ENCODE measurements at places on chromosomes 2 and 18.

- no peak for DNase-seq
Observed at GRCh38 chr2:54904836-54905235, 145.4 kb downstream of the RTN4 start.

DNA sequence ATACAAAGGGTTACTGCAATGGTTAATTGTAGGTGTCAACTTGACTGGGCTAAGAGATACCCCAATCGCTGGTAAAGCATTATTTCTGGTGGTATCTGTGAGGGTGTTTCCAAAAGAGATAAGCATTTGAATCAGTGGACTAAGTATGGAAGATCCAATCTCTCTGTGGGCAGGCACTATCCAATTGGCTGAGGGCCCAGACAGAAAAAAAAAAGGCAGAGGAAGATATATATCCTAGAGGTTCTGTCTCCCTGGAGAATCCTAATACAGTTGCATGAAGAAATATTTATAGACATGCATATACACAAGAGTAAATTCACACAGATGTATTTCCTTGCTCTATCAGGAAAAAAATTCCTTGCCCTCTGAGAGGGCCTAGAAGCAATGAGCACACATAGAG, 43.9 kb downstream of the TBC1D8 start:
- no peak for DNase-seq

- no peak for DNase-seq
Observed at GRCh38 chr18:62187543-62188510, 772 bp downstream of the RELCH start.

GRCh38 chr2:166314022-166314759, 61.6 kb downstream of the SCN9A start:
- peak; percentile 67 for DNase-seq

- peak; percentile 51 for DNase-seq
Observed at GRCh38 chr2:175154661-175155082, 13.3 kb downstream of the ATF2 start.

DNA sequence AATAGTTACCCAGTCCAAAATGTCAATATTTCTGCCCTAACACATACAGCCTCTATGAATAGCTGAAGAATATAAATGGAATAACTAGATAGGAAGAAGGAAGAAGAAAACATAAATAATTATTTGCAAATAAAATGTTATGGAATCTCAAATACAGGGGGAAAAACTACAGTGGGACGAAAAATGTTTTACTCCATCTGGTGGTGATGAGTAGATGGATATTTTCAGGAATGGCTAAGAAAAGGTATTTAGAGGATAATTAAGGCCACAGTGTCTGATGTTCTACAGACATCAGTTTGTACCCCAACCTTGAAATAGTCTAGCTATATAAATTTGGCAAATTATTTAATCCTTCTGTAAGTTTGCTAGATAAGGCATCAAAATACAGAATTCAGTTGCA, 178.1 kb upstream of the FSHR start:
- DNase-seq, result no peak

DNA sequence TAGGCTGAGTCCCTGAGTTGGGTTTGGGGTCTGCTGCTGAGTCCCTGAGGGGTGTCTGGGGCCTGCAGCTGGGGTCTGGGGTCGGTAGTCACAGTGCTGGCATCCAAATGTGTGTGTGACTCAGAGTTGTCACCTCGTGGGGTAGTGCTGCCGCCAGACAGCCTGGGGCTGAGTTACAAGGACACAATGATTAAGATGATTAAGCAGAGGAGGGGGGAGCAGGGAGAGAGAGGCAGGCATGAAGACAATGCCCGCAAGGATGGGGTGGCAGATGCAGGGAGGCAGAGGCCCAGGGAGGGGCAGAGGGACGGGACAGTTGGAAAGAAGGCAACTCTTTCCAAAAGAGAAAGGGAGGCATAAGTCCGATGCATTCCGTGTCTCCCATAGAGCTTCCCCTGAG, 120.2 kb downstream of the CELF4 start:
- no peak for DNase-seq

- DNase-seq, result no peak
Observed at GRCh38 chr2:122478771-122479170, 723.3 kb downstream of the TSN start.

DNA sequence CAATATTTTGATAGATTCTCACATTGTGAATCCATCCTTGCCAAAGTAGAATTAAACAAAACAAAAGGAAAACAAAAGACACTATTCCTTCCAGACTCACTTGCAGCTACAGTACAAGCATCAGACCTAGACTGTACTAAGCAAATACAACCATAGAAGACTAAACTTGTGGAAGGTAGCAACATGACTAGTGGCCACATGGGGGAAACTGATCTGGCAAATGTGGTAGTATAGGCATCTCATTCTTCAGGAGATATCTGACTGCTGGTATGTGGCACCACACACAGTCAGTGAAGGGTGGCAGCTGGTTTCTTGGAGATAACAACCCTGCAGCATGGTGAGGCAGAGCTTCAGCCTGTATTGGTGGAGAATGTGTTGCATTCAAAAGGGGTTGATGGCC, 81.0 kb upstream of the ACVR2A start:
- no peak for DNase-seq

DNA sequence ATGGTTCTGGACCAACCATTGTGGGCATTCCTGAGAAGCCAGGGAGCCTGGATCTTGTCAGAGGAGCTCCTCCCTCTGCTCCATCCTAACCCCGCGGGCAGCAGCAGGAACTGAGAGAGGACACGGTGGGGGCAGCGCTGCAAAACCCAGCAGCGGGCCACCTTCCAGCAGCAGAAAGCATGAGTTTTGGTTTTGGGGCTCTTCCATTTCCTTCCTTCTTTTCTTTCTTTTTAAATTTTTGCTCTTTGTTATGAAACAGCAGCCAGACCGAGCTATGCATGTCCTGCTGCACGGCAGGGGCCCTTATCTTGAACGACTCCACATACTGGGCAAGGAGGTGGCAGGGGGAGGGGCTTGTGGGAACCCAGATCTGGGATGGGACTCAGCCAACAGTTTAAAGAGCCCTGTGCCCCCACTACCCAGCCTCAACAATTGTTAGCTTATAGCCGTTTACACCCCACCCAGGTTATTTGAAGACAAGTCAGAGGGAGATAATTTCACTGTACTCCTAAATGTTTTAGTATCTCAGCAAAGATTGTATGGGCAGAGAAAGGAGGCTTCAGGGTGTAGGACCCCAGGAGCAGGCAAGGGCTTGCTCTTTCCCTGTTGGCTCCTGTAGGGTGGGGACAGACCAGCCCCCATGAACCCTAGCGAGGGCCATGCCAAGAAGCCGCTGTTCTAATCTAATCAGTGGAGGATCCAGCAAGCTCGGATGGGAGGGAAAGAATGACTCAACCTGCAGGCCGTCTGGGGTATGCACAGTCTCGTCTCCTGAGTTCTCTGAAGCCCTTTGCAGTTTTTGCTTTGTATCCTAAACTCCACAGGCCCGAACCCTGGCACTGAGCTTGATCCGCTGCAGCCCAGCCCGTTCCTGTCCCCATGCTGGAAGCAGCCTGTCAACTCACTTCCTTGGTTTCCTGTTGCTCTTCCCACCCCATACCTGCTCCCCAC, 75.3 kb downstream of the LRRFIP1 start:
- no peak for DNase-seq

DNA sequence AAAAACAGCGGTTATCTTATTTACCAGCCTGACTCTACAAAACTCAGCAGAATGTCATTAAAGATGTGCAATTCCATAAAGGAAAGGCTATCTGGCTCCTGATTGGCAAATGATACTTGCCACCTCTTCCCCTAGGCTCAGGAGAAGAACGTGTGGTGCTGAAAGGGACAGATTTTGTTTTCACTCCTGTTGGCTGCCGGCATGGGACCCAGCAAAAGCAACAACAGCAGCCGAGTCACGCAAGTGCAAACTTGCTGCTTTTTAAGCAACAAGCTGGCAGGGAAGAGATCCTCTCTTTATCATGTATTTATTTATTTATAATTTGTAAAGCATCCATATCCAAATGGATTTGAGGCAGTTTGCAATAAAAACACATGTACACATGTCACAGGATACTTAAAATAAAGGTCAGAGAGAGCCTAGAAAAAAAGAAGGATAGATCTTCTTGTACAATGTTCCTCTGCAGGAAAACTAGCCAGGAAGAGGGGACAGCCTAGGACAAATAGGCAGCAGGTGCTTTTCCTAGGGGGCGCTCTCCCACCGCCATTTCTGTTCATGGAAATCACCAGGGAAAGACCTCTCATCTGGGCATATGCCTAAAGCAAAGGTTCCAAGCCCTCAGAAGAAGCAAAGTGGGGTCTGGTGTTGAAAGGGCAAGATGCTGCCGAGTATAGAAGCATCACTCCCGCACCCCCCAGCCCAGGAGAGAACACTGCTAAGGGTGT, 799.3 kb downstream of the BCL11A start:
- DNase-seq, result no peak

DNA sequence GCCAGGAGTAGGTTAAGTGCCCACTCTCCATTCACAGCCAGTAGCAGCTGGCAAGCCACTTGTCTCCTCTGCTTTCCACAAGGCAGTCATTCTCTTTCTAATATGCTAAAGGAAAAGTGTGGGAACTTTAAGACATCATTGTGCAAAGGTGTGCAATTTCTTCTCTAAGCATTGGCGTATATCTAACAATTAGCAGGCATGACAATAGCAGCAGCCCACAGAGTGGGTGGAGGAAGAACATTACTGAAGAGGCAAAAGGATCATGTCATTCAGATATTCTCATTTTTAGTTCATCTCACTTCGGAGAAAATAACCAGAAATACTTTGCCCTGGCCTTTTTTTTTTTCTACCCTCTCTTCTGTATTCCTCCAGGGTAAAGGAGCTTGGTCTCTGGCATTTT, 177.6 kb downstream of the DNAH7 start:
- no peak for DNase-seq

- DNase-seq, result no peak
Observed at GRCh38 chr2:55923091-55923981, at the start of gene EFEMP1. Gene EFEMP1, minus strand, starts transcription at chr2:55923782. Its CDS starts 1,342 bp downstream, at chr2:55922440.

- no peak for DNase-seq
Observed at GRCh38 chr2:135931776-135932443, 53.5 kb downstream of the DARS1 start.

GRCh38 chr2:25920336-25920735, 42.0 kb upstream of the ASXL2 start:
- no peak for DNase-seq

DNA sequence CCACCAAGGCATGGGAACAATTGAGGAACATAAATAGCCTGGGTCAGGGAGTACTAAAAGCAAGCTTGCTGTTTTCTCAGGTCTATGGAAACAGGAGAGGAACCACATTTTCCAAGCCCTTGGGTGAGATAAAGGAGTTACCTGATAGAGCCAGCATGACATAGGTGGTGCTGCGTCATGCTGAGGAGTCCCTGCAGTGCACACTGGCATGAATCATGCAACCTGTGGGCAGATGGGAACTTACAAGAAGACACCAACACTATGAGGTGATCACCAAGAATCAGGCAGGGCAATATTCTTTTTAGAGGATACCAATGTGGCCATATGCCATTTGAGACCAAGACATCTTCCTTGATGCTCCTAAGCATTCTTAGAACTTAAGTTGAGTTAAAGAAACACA, 531.8 kb downstream of the ZEB2 start:
- no peak for DNase-seq
